RKO (cell line): ENCODE measurements at places on chromosomes 4 and X.
A peak's percentile ranks its signal among the peaks of the same experiment; 100 is the strongest.

DNA sequence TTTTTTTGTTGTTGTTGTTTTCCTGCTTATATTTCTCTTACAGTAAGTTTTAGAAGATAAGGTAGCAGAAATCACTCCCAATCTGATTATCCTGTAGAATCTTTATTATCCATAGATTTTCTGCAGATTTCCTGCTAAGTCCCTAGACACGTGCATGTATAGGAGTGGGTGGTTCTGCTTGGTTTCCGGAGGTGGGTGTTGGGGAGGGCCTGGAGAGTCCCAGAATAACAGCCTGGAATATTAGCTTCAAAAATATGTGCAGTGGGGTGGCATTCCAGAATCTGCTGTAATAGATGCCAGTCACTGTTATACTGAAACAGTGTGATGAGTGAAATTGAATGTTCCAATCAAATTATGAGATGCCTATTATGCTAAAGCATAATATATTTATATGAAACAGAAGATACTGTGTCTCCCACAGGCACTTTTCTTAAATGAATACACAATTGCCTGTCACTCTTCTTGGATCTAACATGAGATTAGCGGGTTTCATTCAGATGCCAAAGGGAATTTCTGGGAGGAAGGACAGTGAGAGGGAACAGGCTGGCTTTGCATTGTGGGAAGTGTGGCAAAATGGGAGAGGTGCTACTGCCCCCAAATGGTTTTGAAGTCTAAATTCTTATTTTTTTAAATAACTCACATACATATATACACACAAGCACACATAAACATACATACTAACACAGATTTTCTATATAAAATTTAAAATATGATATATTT, 37.6 kb downstream of the C4orf50 start:
- DNase-seq: no peak

DNA sequence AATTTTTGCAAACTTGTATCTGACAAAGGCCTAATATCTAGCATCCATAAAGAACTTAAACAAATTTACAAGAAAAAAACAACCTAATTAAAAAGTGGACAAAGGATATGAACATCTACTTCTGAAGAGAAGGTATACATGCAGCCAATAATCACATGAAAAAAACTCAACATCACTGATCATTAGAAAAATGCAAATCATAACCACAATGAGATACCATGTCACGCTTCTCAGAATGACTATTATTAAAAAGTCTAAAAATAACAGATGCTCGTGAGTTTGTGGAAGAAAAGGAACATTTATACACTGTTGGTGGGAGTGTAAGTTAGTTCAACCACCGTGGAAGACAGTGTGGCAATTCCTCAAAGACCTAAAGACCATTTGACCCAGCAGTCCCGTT, 24.0 kb downstream of the CEP44 start:
- DNase-seq: no peak

DNA sequence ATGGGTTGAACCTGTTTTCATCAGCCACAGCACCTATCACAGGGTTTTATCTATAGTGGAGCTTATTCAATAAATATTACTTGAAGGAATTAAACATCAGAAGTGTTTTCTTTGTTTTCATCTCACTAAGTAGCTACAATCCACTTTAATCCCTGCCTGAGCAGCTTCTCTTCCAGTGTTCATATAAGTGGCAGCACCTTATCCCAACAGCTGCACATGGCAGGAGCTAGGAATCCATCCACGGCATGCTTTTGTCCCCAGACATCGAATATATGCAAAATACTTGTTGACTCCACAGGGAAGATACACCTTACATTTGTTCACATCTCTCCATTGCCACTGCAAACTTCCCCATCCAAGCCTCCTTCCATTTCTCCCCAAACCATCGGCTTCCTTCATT, 549.8 kb upstream of the FAM241A start:
- DNase-seq: no peak

GRCh38 chrX:33307911-33308354, 96.6 kb upstream of the DMD start:
- peak; percentile 1 for DNase-seq

DNA sequence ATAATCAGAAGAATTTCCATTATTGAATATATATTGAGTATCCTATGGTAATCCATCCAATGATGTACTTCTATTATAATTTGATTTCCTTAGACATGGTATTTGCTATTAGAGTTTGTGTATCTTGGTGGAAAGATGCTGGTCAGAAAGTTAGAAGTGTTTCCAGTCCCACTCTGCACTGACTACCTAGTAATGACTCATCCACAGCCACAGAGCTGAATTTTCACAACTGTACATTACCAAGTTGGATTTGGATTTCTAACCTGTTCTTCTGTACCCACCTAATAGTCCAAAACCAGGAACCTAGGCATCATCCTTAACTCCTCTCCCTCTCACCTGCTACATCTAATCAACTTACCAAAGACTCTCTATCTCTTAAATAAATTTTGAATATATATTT, 145.4 kb downstream of the REELD1 start:
- DNase-seq: no peak

DNA sequence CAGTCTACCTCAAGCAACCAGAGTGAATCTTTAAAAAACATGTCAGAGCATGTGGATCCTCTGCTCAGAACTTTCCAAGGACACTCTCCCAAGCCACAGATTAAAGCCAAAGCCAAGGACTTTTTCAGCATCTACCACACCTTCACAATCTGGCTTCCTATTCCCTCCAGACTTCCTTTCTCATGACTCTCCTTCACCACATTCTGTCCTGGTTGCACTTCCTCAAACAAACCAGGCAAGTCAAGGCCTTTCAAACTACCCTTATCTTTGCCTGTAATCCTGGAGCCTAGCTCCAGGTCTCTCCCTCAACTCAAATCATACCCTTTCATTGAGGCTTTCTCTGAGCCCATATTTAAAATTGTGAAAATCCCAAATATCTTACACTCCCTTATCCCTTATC, 191.6 kb upstream of the GALNTL6 start:
- no peak for DNase-seq

DNA sequence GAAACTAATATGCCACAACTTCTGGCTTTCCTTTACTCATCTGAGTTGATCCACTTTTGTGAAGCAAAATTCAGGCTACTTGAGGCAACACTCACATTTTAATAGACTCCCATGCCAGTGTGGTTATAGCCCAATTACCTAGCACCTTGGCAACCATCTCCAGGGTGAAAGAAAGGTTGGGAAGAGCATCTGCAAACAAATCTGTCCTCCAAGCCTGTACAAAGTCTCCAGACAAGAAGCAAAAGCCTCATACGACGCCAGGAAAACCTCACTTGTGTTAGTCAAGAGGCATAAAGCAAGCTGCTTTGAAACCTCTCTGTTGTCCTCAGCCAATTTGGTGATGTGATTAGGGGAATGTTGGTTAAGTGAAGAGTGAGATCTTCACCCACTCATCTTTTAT, 246.6 kb downstream of the THOC2 start:
- DNase-seq: no peak

- no peak for DNase-seq
Measured at GRCh38 chrX:124127496-124127895, 166.0 kb downstream of the STAG2 start.

DNA sequence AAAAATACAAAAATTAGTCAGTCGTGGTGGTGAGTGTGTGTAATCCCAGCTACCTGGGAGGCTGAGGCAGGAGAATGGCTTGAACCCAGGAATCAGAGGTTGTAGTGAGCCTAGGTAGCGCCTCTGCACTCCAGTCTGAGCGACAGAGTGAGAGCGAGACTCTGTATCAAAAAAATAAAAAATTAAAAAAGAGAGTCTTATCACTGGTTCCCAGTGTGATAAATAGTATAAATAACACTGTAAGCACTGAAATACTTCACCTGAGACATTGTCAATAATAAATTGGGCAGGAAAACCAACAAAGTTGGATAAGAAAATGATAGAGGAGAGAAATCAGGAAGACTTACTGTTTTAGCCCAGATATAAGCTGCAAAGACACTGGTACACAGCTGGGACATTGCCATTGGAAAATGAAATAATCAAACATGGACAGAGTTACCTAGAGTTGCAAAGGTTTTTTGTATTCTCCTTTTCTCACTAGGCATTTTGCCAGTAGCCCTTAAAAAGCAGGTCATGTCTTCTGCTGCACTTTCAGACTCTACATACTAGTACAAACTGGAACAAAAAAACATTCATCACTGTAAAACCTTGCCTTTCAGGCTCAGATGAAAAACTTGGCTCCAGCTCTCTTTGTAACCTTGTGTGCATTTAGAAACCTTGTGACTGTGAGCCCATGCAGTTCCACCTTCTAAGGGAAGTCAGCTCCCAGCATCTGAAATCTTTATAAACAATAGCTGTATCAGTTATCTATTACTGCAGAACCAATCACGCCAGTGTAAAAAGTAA, 55.0 kb upstream of the PPP1R2C start:
- DNase-seq: no peak

- DNase-seq: no peak
Measured at GRCh38 chr4:105426187-105426897, 47.5 kb downstream of the PPA2 start.

DNA sequence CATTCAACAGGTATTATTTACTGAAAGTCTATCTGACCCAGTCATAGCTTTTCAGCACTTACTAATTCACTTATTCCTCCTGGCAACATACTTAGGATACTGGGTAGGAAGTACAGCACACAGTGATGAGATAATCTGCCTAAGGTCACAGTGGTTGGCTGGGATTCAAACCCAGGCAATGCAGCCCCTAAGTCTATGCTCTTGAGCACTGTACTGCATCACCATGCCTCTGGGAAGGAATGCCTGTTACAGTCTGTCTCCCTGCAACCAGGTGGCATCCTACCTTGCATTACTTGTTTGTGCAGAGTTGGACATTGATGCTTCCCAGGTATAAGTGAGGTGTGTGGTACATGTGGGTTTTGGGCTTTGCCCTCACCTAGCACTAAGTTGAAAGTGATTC, 21.5 kb upstream of the LRAT start:
- DNase-seq: no peak

DNA sequence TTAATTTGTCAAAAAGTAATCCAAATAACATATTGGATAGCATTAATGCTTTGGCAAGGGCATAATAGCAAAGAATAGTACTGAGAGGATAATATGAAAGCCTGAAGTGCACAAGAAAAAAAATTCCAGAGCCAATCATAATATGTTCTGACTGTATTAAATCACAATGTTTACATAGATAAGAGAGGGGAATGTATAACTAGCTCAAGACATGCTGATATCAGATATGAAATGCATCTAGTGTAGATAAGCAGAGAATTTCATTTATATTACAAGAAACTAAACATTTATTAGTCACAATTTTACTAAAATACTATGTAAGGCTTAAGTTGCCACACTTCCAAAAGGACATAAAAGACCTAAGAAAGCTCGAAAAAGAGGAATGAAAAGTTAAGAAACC, 193.3 kb downstream of the BANK1 start:
- DNase-seq: no peak

GRCh38 chr4:1813231-1813630, 20.1 kb downstream of the FGFR3 start:
- no peak for DNase-seq

DNA sequence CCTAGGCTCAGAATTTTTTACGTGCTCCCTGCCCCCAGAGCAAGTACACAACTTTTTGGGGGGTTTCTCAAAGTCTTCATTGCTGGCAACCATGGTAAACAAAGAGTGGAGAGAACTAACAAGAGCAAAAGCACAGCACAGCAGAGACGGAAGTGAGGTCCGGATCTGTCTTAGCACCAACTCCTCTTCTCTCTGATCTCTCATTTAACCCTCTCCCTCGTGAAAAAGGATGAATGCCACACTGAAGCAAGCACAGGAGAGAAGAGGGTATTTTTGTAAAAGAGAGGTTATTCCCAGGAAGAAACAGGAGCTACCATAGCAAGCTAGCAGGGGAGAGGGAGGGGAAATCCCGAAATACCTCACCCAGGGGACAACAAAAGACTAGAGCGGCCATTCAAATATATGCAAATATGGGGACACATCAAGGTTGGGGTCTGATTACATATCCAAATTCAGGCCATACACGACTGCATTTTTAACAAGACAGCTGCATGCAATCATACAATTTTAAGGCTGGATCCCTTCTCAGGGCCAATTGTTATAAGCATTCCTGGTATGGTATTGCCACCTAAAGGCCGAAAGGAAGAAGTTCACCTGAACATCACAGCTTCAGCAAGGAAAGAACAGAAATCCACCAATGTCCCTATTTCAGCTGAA, 46.6 kb downstream of the CD40LG start:
- peak; percentile 73 for DNase-seq

GRCh38 chrX:13250826-13251580, 68.8 kb downstream of the ATXN3L start:
- no peak for DNase-seq

DNA sequence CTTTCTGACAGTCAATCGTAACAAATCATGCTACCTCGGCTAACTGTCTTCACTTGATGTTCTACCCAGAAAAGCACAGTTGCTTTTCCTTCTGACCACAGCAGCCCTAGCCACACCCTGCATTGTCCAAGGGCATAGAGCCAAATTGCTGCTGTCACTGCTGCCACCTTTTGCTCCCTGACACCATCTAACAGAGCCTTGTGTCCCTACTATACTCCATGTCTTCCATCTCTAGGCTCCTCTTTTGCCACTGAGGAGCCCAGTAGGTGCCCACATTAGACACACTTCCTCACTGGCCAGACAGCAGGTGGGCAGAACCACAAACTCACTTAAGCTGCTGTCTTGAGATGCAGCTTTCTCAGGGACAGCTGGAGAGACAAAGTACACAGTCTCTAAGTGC, 91.4 kb downstream of the ANXA3 start:
- DNase-seq: no peak

- no peak for DNase-seq
Measured at GRCh38 chr4:879729-880077, 52.4 kb downstream of the GAK start.

- no peak for DNase-seq
Measured at GRCh38 chr4:116015549-116015948, 902.1 kb upstream of the NDST4 start.

- DNase-seq: peak; percentile 22
Measured at GRCh38 chrX:20906571-20906970, 467.6 kb upstream of the CNKSR2 start.

DNA sequence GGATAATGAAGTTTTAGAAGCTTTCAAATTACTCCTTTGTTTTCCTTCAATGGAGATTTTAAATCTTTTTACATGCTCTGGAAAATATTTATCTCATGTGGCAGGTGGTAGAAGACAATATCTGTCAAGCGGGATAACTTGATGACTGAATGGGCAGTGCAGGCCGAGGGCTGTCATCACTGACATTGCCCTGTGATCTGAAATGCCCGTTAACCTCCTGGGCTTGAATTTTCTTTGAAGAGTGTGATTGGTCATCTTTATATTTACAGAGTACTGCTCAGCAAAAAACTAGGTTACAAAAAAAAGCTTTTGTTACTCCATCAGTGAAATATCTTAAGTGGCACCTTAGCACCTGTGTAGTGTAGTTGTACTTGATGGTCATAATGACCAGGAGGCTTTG, 147.5 kb downstream of the GATB start:
- no peak for DNase-seq

DNA sequence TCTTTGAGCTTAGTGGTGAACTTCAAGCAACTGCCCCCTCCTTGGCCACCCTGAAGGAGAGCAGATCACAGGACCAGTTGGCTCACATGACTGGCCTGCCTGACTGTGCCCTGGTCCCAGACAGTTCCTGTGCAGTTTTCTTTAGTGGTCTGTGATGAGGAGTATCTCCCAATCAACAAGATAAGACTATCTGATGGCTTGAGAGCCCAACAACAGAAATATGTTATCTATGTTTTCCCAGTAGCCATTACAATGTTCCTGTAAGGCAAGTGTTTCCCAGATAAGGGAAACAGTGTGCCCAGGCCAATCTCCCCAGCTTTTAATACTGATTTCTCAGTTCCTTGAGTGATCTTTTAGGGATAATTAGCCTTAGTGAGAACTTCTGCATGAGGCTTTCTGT, 14.2 kb upstream of the TIMM8A start:
- no peak for DNase-seq
